ENCODE measurements at places on chromosomes 16 and 17.

DNA sequence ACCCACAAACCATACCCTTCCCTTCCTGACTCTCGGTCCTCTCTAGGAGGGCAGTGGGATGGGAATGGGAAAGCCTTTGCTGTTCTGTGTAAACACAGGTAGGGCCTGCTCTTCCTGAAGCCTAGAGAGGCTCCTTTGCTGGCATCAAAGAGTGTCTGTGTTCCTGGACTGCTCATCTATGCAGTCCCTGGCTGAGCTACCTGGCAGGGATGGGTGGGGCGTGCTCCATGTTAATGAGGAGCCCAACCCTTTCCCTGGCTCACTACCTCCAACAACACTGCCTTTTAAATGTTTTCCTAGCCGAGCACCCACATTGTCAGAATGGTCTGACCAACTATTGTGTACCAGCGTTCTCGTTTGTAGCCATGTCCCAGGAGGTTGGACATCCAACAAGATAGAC is 26.6 kb upstream of the NAGLU start:
- DNase-seq, result no peak

- DNase-seq, result peak; percentile 75
These were observed 6.9 kb upstream of the SLC7A6 start for GRCh38 chr16:68257251-68257905.

GRCh38 chr17:2745317-2746037 is 4.0 kb downstream of the CCDC92B start:
- DNase-seq, result no peak

DNA sequence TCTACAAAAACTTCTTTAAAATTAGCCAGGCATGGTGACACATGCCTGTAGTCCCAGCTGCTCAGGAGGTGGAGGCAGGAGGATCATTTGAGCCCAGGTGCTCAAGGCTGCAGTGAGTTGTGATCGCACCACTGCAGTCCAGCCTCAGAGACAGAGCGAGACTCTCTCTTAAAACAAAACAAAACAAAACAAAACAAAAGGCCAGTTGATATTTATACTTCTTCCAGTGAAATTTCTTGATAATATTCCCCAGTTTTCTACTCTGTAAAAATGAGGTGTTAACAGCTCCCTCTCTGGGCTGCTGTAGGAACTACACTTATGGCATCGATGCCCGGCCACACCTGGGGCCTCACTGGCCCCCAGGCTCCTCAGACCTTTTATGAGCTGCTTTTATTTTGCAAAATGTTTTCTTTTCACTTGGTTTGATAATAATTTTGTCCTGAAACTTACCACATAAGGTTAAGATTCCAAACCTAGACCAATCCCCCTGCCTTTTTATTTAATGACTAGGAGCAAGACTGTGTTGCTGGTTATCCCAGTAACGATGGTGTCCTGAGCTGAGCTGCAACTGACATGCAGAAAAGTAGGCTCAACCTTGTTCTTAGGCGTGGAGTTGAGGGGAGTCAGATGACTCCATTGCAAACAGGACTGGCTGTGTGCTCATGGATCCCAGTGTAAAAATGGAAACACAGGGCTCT is 17.6 kb downstream of the MAPK8IP3 start:
- peak; percentile 71 for DNase-seq

GRCh38 chr16:19878757-19879156 is 5.9 kb downstream of the GPRC5B start:
- no peak for DNase-seq

- DNase-seq, result no peak
These were observed 61.0 kb downstream of the SMPD3 start for GRCh38 chr16:68387301-68387700.

DNA sequence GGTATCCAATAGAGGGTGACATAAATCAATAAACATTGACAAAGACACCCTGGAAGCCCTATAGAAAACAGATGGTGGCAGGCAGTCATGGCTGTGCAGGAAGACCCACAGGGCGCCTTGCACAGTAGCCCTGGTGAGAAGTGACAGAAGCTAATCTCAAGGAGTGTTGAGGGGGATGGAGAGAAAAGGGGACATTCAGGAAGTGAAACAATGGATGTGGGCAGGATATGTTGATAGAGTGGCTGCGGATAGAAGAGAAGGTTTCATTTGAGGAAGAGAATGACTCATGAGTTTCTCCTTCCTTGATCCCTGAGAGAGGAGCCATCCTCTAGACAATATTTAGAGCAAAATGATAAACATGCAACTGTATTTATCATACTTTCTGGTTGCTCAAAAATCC is 468.8 kb upstream of the HSBP1 start:
- no peak for DNase-seq

DNA sequence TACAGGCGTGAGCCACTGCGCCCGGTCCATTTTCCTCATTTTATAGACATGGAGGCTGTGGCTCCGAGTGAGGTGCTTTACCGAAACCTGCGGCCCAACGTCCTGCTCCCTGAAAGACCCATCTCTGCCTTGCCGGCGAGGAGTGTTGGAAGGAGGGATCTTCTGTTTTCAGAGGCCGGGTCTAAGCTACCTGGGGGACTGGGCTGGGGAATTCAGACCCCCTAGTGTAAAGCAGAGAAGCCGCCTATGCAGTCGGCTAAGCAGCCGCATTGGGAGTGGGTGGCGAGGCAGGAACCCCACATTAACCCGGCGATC is 16.3 kb downstream of the MEOX1 start:
- DNase-seq, result no peak

Measured in ACHN (cell line).